Lower lobe of right lung (tissue), 2 donors: ENCODE measurements at places on chromosomes 16 and 17.
A peak's percentile ranks its signal among the peaks of the same experiment; 100 is the strongest.

DNA sequence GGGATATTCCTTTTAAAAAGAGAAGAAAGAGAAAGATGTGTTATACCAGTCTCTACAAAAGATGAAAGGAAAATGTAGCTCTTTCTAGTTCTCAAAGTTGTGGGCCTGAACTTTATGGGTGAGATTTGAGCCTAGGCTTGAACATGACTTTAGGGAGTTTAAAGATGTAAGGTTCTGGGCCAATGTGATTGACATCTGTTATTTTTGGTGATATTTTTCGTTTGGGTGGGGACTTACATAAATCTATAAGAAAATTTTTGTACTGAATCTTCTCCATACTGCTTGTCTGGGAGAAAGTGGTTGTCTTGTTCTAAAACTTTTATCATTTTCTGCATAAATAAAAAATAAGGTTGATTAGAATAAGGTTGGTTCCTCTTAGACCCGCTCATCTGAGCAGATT lies 4.8 kb downstream of the PRKCA start:
- no peak for DNase-seq

- peak; percentile 35 for DNase-seq
Measured at GRCh38 chr17:44074231-44074910, 3.8 kb downstream of the G6PC3 start.

DNA sequence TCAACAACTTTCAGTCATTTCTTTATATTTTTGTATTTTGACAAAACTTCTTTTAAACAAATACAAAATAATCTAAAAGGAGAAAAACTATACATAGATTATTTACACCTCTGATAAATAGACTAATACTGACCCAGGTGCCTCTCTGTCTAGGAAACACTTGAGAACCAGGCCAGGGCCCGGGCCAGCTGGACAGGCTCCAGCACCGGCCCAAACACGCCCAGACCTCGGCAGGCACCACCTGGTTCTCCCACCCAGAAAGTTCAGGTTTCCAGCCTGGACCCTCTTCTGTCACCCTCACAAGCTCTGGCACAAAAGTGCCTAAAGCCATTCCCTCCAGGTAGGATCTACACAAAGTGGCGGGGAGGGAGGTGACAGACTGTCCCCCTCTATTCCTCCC lies 97.0 kb upstream of the DNAH17 start:
- DNase-seq, result no peak

DNA sequence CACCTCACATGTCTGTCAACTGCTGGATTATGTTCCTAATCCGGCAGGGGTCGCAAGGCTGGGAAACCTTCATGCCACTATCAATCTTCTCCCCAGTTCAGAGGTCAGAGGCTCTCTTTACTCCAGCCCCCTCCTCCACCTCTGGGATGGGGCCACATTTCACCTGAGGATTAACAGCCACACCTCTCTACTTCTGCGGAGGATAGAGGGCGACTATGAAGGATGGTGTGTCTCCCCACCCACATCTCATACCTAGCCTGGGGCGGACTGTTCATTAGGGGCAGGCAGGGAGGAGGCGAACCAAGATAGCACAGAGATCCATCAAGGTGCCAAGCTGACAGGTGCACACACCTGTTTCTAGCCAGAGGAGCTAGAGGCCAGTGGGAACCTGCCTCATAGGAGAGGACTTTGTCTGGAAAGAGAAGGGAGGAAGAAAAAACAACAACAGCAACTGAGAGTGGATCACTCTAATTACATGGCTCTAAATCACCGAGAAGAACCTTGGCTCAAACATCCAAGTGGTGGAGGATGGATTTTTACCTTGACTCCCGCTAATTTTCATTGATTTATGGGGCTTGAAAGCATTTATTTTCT lies 41.9 kb upstream of the SKAP1 start:
- no peak for DNase-seq

DNA sequence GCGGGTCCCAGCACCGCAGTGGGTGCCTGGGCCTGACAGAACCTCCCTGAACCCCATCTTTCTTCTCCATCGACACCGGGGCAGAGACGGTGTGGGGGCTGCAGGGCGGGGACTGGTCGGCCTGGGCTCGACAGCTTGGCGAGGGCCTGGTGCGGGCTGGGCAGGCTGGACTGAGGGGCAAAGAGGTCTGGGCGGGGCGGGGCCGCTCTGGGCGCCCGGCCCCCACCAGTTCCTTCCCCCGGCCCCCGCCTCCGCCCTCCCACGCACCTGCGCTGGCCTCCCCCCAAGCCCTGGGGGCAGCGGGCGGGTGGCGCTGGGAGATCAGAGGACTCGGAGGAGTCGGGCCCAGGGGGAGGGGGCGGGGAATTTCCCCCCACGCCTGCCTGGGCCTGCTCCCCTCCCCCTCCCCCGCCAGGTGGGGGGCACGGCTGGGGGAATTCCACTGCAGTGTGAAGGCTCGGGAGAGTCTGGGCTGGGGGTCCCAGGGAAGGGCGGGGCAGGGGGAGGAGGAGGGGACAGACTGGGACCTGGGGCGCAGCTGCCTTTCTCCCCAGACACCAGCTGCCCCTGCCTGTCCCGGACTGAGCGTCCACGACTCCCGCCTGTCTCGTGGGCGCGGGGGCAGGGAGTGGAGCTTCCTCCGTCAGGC lies 877 bp upstream of the KREMEN2 start:
- peak; percentile 34 for DNase-seq

DNA sequence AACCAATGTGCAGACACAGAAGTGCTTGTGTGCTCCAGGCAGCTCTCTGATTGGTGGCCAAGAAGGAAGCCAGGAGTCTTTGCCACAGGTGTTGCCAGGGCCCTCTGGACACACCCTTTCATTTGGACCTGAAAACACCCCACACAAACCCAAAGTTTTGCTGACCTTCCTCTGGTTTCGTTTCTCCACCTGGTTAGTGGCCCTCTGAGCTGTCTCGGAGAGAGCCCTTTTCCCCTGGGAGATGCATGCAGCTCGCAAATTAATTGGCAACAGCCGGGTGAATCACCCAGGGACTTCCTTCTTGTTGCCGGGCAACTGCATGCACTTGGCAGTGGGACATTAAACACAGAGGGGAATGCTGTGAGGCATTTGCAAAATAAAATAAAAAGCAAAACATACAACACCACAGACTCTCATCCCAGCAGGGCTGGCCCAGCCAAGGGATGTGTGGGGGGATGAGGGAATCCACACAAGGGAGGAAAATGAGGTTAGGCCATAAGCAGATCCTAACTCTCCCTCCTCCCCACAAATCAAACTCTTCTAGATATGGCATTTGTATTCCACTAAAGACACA lies 286.6 kb downstream of the SOX9 start:
- DNase-seq, result no peak

DNA sequence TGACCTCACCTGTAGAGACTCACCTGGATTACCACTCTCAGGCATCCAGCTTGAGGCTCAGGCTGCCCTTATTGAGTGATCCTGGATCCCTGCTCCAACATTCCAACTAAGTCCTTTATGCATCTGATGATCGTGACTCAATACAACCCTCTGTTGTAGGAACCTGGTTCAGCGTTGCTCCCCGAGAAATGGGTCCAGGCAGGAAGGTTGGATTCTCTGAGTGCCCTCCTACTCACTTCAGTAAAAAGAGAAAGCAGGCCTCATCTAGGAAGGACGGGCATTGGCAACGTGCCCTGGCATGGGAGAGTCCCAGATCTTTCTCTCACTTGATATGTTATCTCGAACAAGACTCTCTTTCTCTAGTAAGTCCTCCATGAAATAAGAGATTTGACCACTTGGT lies at the start of gene OR3A1:
TSS of gene OR3A1 (minus strand) at position 101 of the 400 bp plus-strand sequence. CDS start 5,778 bp downstream, outside the sequence.
- no peak for DNase-seq

DNA sequence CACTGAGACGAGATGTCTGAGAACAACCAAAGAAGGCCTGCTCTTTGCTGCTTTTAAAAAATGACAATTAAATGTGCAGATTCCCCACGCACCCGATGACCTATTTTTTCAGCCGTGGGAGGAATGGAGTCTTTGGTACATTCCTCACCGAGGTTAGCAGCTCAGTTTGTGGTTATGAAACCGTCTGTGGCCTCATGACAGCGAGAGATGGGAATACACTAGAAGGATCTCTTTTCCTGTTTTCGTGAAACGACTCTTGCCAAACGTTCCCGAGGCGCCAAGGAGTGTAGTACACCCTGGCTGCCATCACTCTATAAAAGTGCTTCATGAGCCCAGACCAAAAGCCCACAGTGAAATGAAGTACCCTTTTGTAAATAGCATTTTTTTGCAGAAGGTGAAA lies 87.8 kb downstream of the CRISPLD2 start:
- no peak for DNase-seq

GRCh38 chr17:63173450-63173849 lies 207.4 kb downstream of the TANC2 start:
- DNase-seq, result no peak

DNA sequence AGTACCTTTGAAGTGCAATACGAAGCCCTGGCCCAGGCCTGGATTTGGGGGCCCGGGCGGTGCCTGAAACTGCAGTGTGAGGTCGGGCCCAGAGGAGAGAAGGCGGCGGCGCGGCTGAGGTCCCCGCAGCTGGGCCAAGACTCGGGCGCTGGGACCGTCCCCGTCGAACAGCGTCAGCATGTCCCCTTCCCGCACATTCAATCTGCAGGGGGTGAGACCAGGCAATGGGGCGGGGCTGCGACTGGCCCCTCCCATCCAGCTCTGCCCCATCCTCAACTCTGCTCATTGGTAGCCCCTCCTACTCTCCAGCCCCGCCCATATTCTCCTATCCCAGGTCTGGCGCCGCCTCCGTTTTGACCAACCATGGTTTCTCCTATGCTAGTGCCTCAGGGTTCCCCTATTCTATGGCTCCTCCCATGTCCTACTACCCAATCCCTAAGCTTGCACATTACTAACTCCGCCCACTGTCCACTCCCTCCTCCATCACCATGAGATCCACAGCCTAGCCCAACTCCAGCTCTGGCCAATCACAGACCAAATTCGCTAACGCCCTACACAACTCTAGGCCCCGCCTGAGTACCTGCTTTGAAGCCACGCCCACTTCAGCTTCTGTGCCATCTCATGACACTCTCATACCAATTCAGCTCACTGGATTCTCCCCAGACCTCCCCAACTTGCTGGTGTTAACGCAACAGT lies 14.4 kb upstream of the CDIPT start:
- DNase-seq, result peak; percentile 81

DNA sequence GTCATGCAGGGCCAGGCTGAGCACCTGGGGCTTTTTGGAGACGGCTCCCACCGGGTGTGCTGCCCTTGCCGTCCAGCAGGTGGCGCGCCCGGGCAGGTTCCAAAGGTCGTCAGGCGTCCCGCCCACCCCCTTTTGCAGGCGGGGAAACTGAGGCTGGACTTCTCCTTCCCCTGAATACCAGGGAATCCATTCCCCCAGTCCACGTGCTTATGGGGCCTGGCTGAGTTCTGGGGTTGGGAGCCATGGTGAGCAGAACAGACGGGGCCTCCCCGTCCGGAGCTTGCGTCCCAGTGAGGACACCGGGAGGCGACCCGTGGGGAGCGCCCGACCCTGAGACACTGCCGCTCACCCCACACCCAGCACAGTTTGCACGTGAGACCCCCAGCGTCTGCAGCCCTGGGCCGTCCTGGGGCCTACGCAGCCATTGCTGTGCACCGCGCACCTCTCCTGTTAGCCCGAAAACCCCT lies 51.8 kb upstream of the JPH3 start:
- DNase-seq, result peak; percentile 67

- no peak for DNase-seq
Measured at GRCh38 chr16:62149631-62150030, 113.4 kb upstream of the CDH8 start.

GRCh38 chr16:30457743-30458560 lies 12.3 kb upstream of the SEPHS2 start:
- DNase-seq, result no peak

DNA sequence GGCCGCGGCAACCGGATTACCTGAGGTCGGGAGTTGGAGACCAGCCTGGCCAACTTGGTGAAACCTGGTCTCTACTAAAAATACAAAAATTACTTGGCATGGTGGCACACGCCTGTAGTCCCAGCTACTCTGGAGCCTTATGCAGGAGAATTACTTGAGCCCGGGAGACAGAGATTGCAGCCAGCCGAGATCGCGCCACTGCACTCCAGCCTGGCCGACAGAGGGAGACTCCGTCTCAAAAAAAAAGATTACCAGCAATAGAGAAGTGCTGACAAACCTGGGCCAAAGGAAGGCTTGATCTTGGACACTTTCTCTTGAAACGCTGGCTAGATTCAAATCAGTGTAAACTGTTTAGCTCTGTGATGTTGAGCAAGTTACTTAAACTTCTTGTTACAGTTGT lies 4.3 kb downstream of the MT1H start:
- no peak for DNase-seq

DNA sequence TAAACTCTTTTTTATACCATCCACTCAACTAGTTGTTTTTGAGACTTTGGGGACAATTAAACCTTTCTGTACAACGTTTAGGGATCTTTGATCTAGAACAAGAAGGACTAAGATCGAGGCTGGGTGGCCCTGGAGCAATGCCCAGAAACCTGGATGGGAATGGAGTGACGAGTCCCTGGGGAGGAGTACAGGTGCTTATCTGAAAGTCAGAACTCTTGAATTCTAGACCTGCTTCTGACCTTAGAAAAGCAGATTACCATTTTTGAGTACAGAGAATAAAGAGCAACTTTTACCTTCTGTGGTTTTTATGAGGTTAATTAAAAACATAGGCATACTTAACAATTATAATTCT lies 17.8 kb downstream of the UBE2Z start:
- DNase-seq, result no peak

DNA sequence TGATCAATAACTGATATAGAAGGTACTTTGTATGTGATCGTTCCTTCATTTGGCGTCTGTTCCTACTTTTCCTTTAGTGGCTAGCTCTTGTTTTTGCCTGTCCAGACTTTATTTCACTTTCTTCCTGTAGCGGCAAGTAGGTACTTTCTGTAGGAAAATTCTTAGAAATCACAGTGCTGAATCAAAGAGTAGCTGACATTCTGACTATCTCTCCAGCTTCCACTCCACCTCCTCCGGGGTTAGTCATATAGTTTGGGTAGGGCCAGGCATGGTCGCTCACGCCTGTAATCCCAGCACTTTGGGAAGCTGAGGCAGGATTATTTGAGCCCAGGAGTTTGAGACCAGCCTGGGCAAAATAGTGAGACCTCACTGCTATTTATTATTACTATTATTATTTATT lies 29.9 kb upstream of the PAFAH1B1 start:
- DNase-seq, result no peak

DNA sequence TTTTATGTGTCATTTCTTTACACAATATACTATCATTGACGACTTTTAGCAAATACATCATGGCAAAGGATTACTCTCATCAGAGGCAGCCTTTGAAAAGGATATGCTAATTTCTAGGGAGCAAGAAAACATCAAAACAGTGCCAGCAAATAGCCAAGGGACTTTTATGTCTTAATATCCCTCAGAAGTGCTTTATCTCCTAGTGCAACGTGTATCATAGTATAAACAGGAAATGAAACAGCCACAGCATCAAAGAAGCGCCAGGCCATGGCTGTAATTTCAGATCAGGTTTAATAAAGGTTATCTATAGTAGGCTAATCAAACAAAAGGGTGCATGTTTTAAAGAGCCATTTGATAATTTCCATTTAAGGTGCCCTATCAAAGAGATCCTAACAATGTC lies 159.9 kb downstream of the AXIN2 start:
- no peak for DNase-seq

DNA sequence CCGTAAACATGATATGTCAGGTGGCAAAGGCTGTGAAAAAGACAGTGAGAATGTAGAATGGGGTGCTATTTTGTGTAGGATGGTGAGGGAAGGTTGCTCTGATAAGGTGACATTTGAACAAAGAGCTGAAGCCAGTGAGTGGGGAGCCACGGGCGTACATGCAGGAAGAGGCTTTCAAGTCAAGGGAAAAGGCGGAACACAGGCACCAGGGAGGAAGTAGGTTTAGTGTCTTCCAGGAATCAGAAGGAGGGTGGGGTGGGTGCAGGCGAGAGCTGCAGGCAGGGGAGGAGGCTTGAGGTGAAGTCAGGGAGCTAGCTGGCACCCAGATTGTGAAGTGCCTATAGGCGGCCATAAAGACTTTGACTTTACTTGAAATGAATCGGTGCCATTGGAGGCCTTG lies 14.1 kb downstream of the ZFP90 start:
- DNase-seq, result no peak
